ENCODE measurements at places on chromosomes 11 and 22.

DNA sequence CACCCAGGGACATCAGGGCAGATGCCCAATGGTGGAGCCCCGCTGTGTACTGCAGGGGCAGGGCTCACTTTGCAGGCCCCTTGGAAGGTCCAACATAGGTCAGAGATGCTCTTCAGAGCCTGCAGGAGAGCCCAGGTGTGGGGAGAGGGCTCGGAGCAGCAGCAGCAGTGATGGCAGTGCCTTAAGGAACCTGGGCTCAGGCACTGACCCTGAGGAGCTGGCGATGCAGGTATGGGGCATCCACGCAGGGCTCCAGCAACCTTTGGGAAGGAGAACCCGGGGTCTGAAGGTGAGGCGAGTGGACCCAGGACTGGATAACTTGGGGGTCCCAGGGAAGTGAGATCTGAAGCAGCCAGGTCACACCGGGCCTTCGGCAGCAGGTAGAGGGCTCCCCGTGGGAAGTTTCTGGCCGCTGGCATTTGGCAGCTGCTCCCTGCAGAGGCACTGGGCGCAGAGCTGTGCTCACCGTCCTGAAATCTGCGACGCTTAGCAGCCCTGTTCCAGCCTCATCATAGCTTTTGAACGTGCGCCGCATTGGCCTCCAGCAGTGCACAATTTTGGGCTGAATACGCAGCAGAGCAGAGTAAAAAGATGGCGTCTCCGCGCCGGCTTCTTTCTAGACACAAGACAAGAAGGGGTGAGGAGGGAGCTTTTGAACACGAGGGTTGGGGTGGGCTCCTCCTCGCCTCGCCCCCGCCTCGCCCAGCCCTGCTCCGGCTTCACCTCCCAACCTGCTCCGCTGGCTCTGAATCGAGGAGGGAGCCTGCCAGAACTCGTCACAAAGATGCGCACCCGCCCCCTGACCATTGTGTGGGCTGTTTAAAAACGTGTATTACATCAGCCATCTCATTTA lies 118.8 kb downstream of the MPPED1 start:
- no peak for DNase-seq

- DNase-seq = no peak
These were observed 10.5 kb downstream of the NUMA1 start for GRCh38 chr11:72069787-72070251.

DNA sequence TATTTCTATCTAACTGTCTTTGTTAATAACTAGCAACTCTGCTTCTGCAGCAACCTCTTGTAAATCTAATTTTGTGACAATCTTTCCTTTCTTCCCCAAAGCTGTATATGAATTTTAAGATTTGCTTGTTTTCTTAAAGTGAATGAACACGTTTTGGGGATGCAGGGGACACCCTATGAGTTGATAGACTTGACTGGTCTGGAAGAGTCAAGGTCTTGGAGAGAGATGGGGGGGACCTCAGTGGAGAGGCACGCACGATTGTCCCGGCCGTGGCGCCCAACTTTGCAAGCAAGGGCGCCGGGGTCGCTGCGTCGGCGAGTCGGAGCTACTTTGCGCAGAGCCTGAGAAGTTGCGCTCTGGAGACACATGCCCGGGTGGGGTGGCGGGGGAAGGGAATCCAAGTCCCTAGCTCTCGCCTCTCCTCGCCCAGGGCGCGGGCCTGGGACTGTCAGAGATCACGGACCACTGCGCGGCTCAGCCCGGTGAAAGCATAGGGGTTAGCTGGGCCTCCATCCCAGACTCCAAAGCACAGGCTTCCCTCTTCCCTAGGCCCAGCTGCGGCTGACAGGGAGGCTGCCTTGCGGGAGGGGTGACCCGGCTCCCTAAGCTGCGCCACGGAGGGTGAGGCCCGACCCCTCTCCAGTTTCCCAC lies 854 bp downstream of the ABCC8 start:
- no peak for DNase-seq

GRCh38 chr11:69044111-69045013 lies 4.4 kb upstream of the TPCN2 start:
- DNase-seq = no peak

DNA sequence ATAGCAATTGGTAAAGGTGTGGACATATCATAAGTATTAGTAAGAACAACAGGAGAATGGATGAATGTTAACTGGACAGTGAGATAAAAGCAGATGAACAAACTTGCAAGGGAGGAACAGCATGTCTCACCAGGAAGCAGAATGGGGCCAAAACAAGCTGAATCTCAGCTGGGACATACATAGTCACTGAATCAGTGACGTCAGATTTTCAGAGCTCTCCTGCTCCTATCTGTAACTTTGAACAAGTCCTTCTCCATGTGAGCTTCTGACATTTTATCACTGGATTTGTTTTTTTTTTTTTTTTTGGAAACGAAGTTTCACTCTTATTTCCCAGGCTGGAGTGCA lies 118.7 kb downstream of the BBOX1 start:
- no peak for DNase-seq

GRCh38 chr11:87173185-87174039 lies 135.7 kb downstream of the TMEM135 start:
- DNase-seq = no peak

DNA sequence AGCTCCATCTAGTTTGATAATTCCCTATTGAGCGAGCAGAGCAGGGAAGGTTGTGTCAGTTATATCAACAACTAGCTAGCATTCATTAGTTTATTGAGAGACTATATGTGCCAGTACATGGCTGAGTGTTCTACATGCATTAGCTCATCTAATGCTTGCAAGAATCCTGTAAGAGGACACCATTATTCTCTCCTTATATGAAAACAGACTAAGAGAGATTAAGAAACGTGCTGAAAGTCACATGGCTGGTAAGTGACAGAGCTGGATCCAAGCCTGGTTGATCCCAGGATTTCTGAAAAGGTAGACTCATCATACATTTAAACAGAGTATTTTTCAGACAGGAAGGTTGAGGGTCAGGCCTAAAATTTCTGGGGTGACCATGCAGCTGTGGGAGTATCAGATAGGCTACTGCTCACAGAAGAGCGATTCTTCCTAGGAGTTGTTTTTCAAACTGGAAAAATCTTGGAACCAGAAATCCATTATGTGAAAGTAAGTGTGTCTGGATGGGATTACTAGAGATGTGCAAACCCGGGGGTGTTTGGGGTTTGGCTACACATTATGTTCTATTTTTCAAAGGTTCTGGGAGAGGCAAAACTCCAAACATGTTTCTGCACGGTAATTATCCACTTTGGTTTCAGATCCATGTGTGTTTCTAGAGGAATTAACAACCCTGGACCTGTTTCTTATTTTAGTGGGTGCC lies 213.3 kb downstream of the FAM76B start:
- no peak for DNase-seq

DNA sequence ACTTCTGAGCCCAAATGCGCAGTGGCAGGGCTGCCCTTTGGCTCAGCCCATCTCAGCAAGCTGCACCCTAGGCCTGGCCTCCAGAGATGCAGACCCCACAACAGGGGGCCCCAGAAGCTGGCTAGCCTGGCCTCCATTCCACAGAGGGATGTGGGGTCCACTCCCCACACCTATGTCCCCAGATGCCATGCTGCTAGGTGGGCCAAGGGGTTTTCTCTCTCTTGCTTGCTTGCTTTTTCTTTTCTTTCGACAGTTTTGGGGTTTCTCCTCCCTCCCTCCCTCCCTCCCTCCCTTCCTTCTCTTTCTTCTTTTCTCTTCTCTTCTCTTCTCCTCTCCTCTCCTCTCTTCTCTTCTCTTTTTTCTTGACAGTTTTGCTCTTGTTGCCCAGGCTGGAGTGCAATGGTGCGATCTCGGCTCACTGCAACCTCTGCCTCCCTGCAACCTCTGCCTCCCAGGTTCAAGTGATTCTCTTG lies 9.6 kb downstream of the SCARF2 start:
- DNase-seq = no peak

All from activated T-helper 9 cell treated with anti-CD3 and anti-CD28 coated beads, Interleukin-2, amount 50 U/mL, for 16 hours (primary cell).